ENCODE measurements at places on chromosomes 13 and 19.

DNA sequence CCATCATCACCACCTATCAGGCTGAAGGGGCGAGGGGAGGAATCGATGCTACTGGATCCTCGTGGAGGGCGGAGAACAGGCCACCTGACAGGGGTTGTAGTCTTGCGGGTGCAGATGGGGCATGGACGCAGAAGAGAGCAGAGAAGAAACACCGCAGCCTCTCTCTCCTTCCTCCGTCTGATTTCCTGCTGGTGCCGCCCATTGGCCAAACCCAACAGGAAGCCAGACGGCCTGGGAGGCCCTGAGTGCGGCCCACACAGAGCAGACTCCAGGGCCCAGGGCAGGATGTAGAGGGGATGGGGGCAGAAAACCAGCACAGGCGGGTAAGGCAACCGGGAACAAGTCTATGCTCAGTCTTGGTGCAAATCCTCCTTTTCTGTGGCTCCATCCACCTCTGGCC is 15.4 kb downstream of the CEBPA start:
- no peak for DNase-seq

- no peak for DNase-seq
Measured at GRCh38 chr19:1653300-1653628, 849 bp upstream of the TCF3 start.

GRCh38 chr13:27077451-27077850 is 94.2 kb downstream of the USP12 start:
- no peak for DNase-seq

DNA sequence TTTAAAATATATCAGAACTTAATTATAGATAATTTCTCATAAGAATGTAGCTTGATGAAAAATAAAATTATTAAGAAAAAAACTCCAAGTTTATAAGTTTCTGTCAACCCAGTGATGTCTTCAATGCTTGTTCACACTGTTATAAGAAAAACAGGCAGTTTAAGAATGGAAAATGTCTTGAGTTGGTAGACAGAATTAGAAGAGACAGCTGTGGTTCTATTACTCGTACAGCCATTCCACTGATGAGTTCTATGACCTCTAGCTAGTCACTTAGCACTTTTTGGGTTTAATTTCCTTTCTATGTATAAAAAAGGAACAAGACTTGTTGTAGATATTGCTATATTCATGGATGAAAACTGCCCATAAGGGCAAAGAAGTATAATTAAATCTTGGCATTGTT is 1013.1 kb upstream of the ATXN8OS start:
- no peak for DNase-seq

DNA sequence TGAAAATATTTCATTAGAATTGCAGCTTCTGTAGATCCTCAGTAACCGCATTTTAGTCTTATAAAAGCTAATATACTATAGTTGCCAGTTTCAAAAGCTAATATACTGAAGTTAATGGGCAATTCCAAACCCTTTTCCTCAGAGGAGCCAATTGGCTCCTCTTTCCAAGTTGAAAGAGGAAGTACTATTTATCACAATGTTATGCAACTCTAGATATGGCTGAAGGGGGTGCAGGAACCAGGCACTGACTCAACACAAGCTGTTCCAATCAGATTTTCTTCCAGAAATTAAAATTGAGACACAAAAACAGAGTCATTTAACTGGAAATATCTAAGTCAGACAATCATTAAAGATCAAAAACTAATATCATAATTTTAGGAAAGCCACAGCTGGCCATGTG is 258.9 kb downstream of the PCDH20 start:
- no peak for DNase-seq

- no peak for DNase-seq
Measured at GRCh38 chr13:24741016-24741662, 22.8 kb upstream of the RNF17 start.

DNA sequence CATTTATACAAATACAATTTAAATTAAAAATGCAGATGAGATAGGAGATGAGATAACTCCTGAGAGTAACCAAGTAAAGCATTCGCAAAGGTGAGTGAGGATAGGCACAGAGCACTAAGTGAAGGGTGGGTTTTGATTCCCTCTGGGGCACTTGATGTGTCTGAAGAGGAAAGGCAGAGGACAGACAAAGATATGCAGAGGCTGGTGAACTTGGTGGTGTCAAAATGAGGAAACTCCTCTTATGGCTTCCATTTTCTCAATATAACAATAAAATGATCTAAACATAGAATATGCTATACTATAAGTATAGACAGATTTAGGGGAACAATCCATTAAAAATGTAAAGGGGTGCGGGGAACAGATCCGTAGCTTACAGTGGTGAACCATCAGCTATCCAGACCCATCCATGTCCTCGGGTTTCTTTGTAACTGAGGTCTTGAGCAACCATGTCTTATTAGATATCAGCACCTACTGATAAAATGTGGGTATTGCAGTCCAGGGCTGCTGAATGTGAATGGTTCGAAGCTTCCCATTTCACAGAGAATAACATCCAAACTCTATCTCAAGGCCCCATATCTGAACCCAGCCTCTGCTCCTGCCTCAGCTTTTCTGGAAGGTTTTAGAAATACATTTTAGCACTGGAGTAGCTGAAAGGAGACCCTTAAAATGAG is 73.9 kb upstream of the SLC10A2 start:
- DNase-seq, result no peak

- DNase-seq, result no peak
Measured at GRCh38 chr13:43805071-43805468, 18.3 kb upstream of the ENOX1 start.

- no peak for DNase-seq
Measured at GRCh38 chr19:8116437-8117293, 32.7 kb downstream of the FBN3 start.

- DNase-seq, result no peak
Measured at GRCh38 chr13:23377983-23378632, 55.4 kb downstream of the SACS start.

- DNase-seq, result no peak
Measured at GRCh38 chr19:30897034-30897433, 452.2 kb downstream of the TSHZ3 start.

- no peak for DNase-seq
Measured at GRCh38 chr19:34555447-34555846, 73.9 kb downstream of the WTIP start.

DNA sequence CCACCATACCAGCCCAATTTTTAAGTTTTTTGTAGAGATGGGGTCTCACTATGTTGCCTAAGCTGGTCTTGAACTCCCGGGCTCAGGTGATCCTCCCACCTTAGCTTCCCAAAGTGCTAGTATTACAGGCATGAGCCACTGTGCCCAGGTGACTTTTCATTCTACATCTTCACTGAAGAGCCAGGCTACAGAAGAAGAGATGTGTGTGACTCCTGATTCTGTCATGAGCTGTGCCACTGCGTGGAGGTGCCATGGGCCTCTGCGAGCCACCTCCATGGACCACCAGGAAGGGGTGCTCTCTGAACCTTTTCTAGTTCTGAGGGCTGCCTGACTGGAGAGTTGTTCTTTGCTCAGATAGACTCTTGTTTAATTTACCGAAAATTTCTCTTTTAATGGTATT is 56.6 kb upstream of the RANBP3 start:
- DNase-seq, result no peak

DNA sequence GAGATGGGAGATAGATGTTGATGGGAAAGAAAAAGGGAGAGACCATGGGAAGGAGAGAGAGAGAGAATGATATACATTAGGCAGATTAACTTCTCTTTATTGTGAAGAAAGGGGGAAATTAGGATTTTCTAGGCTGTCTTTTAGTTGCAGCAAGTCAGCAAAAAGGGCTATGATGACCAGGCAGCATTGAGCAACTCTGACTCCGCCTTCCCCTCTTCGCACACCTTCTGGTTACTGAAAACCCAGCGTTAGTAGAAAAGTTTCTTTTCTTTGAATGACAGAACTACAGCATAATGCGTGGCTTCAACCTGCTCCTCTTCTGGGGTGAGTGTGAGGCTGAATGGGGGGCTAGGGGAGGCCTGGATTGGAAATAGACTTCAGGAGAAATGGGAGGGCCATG is at the start of gene ADGRE1:
ADGRE1 (plus strand) TSS at position 264 of the 400 bp plus-strand sequence; CDS start at position 294, 30 bp downstream.
- no peak for DNase-seq

GRCh38 chr19:3513229-3514140 is 7.4 kb downstream of the FZR1 start:
- DNase-seq, result no peak

DNA sequence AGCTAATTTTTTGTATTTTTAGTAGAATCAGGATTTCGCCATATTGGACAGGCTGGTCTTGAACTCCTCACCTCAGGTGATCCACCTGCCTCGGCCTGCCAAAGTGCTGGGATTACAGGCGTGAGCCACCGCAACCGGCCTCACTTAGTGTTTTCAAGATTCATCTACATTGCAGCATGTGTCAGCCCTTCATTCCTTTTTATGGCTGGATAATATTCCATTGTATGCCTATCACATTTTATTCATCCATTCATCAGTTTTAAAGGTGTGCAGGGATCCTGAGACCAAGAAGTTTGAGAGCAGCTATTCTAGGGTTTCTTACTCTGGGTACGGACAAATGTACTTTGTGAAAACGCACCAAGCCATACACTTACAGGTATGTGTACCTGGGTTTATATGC is 9.1 kb downstream of the COQ8B start:
- DNase-seq, result no peak

DNA sequence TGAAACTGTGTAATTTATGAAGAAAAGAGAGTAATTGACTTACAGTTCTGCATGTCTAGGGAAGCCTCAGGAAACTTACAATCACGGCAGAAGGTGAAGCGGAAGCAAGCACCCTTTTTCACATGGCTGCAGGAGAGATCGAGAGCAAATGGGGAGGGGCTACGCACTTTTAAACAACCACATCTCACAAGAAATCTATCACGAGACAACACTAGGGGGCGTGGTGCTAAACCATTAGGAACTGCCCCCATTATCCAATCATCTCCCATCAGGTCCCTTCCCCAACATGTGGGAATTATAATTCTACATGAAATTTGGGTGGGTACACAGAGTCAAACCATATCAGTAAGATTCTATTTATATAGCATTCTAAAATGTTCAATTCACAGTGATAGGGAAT is 114.8 kb upstream of the TRPC4 start:
- no peak for DNase-seq

DNA sequence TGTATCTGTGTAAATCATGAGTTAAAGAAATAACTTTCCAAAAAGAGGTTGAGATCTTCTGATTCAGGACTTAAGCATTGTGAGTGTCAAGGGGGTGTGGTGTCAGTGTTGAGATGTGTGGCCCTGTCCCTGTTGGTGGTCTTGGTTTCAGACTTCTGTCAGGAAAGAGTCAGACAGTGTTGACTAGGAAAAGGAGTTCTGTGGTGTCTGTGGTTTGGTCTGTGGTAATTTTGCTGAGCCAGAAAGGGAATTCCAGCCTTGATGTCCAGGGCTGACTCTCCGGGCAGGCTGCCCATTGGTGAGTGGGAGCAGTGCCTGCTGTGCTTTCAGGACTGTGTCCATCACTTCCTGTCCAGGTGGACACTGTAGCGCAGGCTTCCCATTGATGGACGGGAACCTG is 39.8 kb upstream of the IGFL4 start:
- no peak for DNase-seq
